ENCODE measurements at places on chromosomes 4 and X.

DNA sequence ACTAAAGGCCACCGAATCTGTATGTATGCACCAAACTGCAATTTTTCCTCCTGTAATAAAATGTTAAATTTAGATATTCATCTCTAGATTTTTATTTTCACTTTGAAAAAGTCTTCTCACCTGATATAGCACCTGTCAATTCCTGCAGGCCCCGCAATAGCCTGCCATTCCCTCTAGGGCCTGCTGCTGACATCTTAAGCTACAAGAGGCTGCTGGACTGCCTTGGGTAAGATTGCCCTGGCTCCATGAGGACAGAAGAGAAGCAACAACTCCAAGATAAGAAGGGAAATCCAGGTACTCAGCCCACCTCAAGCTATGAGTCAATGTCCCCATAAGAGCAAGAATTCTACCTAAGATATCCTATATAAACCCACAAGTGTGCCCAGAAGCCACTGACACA lies 230.2 kb upstream of the AGTR2 start:
- no peak for DNase-seq

- no peak for DNase-seq
Observed at GRCh38 chrX:18861511-18861910, 122.4 kb downstream of the PHKA2 start.

- DNase-seq: no peak
Observed at GRCh38 chr4:140944572-140944971, 188.4 kb upstream of the TBC1D9 start.

GRCh38 chr4:54104907-54105306 lies 4.9 kb downstream of the GSX2 start:
- no peak for DNase-seq

DNA sequence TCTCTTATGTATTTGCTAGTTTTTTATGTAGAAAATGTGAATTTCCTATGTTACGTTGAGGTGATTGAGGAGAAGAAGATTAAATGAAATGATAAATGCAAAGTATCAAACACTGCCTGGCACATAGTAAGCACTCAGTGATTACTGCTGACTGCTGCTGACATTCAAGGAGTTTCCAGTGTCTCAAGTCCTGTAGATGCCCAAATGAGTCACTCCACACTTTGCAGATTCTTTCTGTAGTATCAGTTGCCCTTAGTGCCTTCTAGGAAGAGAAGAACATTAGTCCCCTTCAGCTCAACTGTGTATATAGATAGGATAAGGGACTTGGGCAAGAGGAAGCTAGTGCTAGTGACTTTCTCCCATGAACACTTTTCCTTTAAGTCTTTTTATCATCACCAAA lies 240.5 kb upstream of the TEX13A start:
- no peak for DNase-seq

GRCh38 chr4:42607011-42607726 lies 49.7 kb downstream of the ATP8A1 start:
- DNase-seq: no peak

DNA sequence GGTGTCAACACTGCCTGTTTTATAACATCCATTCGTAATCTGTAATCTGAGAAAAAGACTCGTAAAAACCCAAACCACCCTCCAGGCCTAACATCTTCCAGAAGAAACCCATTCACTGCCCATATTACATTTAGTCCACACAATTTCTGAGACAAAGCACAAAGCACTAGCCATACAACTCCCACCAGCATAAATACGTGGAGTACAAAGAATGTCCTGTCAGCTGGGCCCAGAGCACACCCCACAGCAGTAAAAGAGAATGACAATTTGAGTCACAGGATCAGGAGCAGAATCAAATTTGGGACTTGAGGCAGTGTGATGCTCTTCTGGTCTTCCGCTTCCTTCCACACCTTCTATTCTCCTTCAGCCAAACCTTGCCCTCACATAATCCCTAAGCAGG lies 6.8 kb downstream of the MECP2 start:
- DNase-seq: no peak

GRCh38 chrX:23012636-23013035 lies 12.9 kb downstream of the DDX53 start:
- no peak for DNase-seq

DNA sequence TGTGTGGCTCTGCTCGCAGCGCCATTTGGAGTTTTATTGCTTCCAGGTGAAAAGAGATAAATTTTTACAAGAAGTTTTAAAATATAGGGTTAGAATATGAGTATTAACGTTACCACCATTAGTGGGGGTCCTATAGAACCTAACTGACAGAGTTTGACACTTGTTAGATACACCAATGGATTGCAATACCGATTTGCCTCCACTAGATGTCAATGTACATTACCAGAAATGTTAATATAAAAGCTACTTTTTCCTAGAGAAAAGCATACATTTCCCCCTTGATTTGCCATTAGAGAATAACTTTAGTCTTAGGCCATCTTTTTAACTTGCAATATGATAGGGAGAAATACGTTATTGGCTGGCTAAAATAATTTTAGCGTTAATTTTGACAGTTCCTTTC lies 108.4 kb downstream of the LINC00632 start:
- no peak for DNase-seq

- DNase-seq: no peak
Observed at GRCh38 chr4:106503116-106504050, 134.8 kb upstream of the GIMD1 start.

GRCh38 chrX:150887906-150888465 lies 10.5 kb downstream of the CD99L2 start:
- no peak for DNase-seq

DNA sequence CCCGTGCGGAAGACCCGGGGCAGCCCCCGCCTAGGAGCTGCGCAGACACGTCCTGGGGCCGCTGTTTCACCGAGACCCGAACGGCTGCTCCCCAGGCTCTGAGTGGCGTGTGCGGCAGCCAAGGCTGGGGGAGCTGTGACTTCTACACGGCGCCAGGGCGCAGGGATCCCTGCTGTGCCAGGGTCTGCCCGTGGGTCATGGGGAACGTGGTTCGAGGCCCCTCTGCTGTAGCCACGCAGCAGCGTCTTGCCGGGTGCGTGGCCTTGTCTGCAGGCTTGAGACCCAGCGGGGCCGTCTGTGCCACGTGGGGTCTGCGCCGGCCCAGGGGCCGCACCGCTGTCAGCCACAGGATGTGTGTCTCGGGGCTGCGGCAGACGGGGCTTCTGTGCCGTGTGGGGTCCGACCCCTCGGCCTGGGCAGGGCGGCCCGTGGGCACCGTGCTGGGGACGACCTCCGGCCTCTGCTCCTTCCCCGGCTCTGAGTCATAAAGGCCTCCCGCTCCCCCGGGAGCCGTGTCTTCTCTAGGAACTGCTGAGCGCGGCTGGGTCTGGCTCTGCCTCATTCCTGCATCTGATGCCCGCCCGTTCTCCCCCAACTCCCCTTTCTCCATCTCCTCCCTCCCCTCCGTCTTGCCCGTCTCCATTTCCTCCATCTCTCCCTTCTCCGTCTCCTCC lies 12.7 kb upstream of the GTPBP6 start:
- no peak for DNase-seq

- peak; percentile 27 for DNase-seq
Observed at GRCh38 chrX:2500091-2500802, 529 bp downstream of the DHRSX start.

DNA sequence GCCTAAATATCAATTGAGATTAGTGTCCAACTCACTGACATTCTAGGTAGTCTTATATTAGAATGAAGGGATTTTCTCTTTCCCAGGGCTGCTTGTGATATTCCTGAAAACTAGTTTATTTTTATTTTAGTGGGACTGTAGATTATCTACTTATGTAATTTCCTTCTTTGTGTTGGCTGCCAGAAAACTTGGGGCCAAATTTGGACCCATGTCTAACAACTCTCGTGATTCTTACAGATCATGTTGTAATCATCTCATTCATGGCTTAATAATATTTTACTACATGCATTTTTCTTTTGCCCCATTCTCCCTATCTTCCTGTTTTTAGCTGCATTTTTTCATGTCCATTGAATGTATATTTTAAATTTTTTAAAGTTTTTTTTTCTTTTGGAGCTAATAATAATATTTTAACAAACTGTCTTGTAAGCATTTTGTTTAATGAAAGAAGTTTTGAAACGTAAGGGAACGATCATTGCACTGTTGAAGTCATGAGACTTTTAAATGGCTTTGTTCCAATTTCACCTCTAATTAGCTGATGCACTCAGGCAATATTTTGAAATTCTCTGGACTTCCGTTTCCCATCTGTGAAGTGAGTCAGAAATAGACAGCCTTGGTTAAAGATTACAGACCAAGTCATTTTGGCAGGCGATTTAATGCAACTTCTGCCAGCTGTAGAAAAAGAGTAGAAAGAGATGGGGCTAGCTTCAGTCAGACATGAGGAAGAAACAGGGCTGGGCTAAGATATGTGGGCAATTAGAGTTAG lies 14.3 kb upstream of the TDO2 start:
- DNase-seq: no peak

GRCh38 chr4:11011249-11011648 lies 326.7 kb upstream of the CLNK start:
- no peak for DNase-seq

DNA sequence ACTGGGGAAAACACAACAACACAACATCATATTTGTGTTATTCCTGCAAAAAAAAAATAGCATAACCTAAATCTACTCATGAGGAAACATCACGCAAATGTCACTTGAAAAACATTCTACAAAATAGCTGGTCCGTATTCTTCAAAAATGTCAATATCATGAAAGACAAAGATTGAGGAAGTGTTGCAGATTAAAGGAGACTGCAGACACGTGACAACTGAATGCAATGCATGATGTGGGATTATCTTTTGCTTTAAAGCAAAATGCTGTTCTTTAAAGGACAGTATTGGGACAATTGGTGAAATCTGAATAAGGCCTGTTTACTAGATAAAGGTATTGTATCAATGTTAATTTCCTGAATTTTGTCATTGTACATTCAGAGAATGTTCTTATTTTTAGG lies 157.7 kb downstream of the SMIM20 start:
- no peak for DNase-seq

DNA sequence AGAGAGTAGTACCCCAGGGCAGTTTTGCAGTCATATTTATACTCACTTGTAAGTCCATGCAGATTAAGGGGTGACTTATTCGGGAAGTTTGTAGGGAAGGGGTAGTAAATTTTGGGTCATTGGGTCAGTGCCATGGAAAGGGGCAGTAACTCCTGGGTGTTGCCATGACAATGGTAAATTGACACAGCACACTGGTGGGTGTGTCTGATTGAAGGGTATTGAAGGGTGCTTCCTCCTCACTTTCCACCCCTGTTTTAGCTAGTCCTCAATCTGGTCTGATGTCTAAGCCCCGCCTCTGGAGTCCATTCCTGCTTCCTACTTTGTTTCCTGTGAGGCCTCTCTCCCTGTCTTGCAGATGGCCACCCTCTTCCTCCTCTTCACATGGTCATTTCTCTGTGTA lies 11.9 kb downstream of the ODAPH start:
- DNase-seq: no peak

DNA sequence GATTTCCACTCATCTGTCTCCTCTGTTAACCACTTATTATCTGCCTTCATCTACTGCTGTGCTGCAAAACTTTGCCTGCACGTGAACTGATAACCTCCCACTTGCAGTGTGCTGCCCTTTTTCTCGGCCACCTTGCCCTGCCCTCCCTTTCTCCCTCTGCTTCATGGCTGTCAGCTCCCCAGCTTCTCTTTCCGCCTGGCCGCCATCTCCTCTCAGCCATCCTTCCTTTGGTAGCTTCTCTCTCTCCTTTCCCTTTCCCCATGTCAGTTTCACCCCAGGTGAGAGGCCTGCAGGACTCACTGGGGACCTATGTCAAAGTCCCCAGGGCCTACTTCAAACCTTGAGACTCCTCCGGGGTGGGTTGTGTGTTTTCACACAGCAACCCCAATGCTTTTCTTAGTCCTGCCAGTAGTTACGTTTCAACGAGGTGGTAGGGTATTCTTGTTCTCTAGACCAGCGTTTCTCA lies 6.6 kb downstream of the MSL3 start:
- DNase-seq: no peak

- DNase-seq: no peak
Observed at GRCh38 chr4:21882051-21882839, 66.3 kb downstream of the KCNIP4 start.

DNA sequence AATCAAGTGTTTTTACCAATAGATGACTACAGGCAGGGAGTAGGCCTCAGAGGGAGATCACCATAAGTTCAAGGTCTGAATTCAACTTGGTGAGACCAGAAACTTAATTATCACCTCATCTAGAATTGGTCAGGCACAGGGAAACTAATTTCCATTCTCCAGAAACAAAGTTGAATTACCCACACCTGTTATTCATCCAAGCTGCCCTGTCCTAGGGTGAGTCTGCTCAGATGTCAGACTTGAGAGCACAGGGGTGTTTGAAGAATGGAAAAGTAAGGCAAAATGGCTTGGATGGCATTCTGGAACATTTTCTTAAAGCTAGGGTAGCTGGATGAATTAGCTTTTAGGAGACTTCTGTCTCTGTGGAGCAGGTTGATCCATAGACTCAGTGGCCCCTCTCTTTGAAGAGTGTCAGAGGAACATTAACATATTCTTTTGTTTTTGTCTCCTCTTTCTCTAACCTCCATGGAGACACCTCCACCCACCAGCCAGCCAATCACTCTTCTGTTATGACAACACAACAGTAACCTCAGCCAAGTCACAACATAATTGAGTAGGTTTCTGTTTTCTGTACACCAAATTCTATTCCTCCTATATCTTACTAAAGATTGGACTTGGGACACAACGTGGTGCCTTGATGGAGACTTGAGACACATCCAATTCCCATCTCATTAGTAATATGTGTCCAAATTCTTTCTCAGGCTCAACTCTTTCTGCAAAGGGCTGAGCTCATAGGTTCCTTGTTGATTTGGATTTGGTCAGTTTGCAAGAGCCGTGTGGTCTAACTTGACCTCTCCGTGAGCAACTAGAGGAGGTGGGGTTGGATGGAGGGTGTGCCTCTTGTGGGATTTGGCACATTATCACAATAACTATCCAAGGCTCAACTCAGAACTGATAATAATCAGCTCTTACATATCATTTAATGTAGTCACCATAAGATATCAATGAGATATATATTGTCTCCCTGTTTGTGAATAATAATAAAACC lies 45.1 kb downstream of the VSIG4 start:
- DNase-seq: no peak
